ENCODE measurements at places on chromosomes 7 and 10.

DNA sequence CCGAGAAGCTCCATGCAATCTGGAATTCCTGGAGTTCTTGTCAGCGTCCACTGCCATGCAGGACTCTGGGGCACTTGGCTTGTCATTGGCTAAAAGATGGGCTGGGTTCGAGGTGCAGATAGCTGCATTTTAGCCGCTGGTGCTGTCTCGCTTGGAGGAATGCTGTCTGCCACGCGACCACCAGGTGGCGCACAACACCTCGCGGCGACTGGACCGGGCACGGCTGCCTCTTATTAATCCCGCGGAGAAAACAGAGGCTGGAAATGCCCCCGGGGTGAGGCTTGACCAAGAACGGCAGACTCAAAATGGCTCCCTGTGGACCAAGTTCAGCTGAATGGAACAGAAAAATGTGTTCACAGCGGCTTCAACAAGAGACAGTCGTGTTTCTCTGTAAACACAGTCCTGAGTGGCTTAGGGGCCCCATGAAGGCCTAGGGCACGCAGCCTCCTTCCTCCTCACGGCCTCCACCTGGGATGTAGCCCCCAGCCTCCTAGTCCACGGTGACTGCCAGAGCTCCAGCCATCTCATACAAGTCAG lies 46.2 kb downstream of the AOC1 start:
- DNase-seq, result peak; percentile 90

DNA sequence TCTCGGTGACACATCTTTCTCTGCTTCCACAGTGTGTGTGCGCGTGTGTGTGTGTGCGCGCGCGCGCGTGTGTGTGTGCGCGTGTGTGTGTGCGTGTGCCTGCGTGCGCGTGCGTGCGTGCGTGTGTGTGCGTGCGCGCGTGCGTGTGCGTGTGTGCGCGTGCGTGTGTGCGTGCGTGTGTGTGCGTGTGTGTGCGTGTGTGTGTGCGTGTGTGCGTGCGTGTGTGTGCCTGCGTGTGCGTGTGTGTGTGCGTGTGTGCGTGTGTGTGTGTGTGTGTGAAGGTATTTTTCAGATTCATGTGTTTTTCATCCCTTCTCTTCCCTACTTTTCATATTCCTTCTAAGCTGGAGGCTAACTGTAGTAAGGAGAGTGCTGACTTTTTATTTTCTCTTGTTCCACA lies 148.4 kb downstream of the CREB5 start:
- DNase-seq, result no peak

DNA sequence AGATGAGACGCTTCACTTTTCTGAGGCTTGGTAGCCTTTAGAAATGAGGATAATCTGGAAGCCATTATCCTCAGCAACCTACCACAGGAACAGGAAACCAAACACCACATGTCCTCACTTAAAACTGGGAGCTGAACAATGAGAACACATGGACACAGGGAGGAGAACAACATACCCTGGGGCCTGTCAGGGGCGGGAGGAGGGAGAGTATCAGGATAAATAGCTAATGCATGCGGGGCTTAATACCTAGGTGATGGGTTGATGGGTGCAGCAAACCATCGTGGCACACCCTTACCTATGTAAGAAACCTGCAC lies 48.9 kb downstream of the LRGUK start:
- DNase-seq, result no peak

DNA sequence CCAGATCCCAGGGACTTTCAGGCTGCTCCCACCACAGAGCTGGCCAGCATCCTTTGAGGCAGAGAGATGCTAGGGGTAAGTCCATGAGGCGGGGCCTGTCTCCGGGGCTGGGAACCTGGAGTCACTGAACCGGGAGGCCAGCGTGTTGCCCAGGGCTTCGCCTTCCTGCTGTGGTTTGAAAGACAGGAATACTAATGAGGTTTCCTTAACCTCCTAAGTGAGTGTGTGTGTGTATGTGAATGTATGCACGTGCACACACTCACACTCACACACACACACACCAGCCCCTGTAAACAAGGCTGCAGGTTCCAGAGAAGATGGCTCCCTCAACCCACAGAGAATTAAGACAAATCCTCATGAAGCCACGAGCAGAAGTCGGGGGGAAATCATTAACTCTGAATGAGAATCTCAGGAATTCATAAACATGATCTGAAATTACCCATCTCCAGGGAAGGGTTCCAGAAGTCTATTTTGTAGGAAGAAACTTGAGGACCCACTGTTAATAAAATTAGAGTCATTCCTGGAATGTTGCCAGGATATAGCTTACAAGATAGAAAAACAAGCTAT lies 20.3 kb upstream of the PFKP start:
- DNase-seq, result no peak

- DNase-seq, result peak; percentile 54
Observed at GRCh38 chr10:113958631-113959382, 84.9 kb upstream of the ADRB1 start.

DNA sequence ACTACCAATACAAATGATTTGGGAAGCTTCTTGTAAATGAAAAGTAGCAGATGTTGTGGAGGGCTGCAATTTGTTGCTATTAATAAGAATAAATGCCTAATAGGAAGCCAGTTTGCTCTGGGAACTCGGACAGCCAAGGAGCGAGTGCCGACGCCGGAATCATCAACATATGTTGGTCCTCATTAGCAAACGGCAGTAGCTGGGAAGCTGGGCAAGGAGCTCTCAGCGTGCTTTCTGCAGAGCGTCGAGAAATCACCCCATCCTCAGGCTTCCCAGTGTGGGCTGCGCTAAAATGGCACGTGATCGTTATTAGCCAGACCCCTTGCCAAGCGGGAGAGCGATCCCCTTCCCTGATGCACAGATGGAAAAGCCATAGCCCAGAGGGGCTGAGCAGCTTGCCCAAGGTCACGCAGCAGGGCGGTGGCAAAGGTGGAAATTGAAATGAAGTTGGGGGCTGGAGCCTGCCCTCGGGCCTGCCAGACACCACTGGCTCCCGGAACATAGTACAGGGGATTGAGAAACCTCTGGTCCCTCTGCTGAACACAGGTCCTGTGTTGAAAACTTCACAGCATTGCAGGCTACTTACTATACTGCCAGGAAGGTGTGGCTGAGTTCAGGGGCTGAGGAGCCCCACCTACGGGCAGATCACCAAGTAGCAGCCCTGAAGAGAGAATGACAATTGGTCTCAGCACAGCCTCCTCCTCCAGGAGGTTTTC lies 326.9 kb downstream of the PLXNA4 start:
- peak; percentile 32 for DNase-seq

DNA sequence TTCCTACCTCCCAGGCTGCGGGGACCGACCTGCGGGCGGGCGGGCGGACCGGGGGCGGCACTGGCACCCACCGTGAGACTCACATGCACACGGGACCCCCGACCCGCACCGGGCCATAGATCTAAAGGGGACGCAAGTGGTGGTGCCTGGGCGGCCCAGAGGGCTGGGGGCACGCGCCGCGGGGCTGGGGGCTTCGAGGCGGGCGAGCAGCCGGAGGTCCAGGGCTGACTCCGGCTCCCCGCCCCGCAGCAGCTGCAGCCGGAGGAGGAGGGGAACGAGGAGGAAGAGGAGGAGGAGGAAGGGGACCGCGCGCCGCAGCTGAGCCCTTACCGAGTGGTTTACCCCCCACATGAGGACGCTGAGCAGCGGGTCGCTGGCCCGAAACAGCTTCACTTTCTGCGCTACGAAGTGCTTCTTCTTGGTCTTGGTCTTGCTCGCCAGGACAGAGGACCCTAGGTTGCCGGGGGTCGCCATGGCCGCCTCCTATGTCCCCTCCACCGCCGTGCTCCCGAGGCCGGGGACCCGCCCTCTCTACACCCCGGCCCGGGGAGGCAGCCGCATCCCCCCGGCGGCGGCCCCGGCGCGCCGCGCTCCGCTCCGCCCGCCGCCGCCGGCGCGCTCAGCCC lies 412 bp downstream of the PIP4K2A start:
- peak; percentile 55 for DNase-seq

DNA sequence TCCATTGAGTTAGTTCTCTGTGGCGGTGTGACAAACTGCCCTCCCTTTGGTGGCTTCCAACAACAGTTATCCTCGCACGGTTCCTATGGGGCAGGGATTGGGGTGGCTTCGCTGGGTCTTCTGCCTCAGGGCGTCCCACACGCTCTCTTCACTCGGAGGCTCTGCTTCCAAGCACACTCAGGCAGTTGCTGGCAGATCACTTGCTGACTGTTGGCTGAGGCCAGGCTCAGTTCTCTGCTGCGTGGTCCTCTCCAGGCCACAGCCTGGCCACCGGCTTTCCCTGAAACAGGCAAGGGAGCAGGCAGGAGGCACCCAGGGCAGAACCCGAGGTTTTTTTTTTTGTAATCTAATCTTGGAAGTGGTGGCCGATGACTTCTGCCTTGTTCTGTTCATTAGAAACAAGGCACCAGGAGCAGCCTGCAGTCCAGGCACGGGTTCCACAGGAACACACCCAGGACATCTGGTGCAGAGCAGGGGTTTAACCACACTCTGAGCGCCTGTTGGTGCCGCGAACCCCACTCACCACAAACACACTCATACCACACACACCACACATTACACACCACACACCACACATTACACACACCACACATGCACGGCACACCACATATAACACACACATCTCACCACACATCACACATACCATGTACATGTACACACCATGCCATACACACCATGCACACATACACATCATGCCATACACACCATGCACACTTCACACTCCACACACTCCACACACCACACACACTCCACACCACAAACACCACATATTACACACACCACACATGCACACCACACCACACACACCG lies 112.2 kb downstream of the PTPN20 start:
- DNase-seq, result no peak

DNA sequence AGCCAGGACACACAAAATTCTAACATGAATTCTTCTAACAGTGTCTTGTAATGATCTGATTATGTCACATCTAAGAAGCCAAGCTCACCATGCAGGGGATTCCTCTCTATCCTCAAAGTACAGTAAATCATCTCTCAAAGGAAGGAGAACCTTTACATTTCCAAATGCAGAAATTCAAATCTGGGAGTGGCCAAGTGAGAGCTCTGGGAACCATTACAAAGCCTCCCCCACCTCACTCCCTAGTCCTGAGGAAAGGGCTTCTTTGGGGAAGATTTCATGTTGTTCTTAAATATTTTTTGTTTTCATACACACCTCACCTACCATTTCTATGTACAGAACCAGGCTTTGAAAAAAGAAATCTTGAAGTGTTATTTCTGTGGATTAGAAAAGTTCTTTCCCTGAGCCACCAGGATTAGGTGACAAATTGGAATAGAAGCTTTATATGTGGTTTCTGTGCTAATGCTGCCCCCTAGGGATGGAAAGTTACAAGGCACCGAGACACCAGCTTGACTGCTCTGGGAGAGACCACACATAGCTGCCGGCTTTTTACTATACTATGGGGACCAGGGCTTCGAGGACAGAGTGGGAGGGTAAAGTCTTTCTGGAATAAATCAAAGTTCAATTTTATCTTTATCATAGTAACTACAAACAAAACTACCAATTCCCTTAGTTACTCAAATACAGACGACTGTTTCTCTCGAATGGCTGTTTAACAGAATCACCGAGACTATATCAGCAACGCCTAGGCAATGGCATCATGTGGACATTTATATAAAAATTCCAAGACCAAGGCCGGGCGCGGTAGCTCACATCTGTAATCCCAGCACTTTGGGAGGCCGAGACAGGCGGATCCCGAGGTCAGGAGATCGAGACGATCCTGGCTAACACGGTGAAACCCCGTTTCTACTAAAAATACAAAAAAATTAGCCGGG lies 116.1 kb downstream of the RNF216 start:
- peak; percentile 79 for DNase-seq

DNA sequence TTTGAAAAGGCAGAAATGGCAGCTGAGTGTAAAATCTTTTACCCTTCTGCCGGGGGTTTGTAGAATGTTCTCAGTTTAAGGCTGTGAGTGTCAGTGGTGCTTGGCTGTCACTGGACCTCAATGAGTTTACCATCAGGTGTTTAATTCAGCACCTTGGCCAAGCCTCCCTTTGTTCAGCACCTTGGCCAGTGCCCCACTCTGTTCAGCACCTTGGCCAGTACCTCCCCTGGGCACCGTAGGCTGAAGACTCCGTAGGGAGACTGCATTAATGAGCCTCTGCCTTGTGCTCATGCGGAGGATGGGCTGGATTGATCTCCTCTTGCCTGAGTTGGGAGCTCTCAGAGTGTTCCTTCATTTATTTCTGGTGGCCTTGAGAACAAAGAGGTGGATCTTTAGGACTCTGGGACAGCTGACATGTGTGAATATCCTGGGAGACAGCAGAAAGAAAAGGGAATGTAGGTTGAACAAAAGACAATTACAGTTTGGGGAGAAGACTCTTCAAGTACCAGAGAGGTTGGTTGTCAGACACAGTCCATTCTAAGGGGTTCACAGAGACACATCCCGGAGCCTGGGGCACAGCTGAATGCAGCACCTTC lies 1.6 kb downstream of the FAM24A start:
- peak; percentile 46 for DNase-seq

- no peak for DNase-seq
Observed at GRCh38 chr10:17356820-17357219, 97.6 kb downstream of the ST8SIA6 start.

- DNase-seq, result no peak
Observed at GRCh38 chr10:129380279-129380678, 86.8 kb upstream of the MGMT start.

DNA sequence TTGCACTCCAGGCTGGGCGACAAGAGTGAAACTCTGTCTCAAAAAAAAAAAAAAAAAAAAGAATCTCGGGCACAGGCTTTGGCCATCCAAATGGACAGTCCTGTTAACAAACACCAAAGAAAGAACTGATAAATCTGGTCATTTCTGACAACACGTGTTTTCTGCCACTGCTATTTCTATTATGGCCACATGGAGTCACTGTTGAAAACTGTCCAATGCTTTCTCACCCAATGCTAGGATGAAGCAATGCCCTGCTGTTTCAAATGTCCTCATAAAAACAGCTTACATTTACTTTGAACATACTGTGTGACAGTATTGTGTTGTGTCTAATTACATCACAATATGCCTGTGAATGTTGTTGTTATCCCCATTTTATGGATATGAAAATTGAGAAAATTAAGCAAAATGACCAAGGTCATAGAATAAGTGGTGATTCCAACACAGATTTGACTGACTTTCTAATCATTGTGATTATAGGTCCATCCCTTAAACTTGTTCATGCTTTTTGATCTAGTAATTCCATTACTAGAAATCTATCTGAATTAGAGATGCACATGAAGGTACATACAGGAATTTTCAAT lies 19.9 kb upstream of the MAP3K8 start:
- DNase-seq, result peak; percentile 74

- DNase-seq, result no peak
Observed at GRCh38 chr10:107653832-107654287, 489.4 kb upstream of the SORCS1 start.

GRCh38 chr10:129946859-129947258 lies 17.2 kb downstream of the EBF3 start:
- DNase-seq, result no peak

DNA sequence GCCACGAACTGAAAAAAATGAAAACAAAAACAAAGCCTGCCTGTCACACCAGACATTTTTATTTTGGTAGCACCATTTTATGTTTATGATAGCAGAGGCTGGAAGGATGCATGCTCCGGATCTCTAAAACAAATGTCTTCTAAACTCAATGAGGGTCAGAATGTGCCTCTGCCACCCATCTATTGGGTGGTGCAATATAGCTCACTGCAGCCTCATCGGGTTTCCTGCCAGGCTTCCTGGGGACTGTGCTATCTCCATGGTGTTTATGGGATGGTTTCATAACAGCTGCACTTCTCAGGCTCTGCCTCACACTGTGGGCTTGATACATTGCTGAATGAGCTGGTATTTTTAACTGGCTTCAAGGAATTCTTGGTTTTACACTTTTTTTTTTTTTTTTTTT lies 94.4 kb downstream of the ITIH5 start:
- DNase-seq, result no peak
